ENCODE measurements at places on chromosomes 2 and 18.

DNA sequence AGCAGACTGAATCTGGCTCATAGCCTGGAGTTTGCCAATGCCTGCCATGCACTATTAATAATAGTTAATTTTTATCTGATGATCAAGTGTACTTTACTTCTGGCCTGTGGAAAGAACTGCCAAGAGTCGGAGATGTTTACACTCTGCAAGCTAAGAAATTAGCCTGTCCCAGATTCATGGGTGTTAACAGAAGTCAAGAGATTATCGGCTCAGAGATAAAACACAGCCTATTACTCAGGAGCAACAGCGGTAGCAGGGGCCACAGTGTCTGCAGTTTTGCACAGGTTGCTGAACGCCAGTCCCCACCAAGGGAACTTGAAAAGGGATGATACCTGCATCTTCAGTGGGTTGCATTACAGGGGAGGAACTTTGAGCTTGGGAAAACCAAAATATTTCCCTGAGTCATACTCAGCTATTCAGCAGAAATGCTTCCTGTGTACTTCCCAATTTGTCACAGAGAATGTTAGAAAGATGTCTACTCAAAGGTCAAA, 4.3 kb upstream of the ADI1 start:
- DNase-seq, result no peak

- DNase-seq, result no peak
Measured at GRCh38 chr2:143410082-143410897, 281.1 kb downstream of the ARHGAP15 start.

DNA sequence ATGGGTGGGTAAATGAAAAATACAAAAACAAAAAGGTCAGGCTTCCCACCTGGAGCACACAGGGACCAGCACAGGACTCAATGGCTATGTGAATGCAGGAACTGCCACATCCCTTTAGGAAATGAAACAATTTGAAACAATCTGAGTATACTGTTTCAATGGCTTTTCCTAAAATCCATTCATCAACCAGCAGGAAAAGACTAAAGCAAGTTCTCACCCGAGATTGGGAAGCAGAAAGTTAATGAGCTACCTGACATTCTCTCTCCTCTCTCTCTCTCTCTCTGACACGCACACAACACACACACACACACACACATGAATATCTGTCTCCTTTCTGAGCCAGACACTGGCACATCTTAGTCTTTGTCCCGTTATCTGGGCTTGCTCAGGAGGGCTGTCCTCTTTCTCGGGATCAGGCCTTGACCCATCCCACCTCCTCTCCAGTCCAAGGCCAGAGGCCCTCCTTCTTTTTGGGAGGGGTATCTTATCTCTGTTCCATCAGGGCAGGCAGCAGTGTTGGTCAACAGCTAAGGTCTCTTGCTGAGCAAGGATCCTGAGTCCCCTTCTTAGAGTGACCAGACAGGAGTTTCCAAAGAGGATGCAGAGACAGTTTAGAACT, 11.6 kb upstream of the LRRFIP1 start:
- DNase-seq, result no peak

GRCh38 chr2:168766600-168766999, 35.8 kb upstream of the NOSTRIN start:
- no peak for DNase-seq

DNA sequence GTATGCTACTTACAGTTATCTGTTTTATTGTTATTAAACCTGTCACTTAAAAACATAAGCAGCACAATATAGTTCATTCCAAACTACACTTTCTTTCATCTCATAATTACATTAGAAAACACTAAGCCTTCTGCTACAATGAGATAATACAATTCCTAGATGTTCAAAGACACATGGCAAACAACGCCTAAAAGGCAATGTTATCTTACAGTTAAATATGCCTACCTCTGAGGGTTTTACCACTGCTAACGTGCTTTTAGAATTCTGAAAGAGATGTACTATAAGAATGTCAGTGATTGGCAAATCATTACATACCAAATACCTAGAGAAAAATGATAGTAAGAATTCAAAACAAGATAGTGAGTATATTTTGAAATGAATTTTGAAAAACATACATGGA, 46.8 kb upstream of the SPOPL start:
- DNase-seq, result no peak

DNA sequence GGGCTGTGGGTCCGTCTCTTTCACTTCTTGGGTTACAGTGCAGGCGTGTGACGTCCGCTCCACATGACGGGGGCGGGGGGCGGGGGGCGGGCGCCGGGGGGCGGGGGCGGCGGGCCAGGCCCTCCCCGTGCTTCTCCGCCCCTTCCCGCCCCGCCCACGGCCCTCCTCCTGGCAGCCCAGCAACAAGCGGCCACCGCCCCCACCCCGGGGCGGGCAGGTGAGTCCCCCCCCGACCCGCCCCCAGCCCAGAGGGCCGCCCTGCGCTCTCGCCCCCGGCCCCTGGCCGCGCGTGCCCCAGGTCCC, 3.6 kb downstream of the ZNF516 start:
- no peak for DNase-seq

- DNase-seq, result no peak
Measured at GRCh38 chr2:219155054-219155644, 5.5 kb downstream of the NHEJ1 start.

GRCh38 chr18:50847192-50847591, 27.4 kb upstream of the MRO start:
- DNase-seq, result no peak

DNA sequence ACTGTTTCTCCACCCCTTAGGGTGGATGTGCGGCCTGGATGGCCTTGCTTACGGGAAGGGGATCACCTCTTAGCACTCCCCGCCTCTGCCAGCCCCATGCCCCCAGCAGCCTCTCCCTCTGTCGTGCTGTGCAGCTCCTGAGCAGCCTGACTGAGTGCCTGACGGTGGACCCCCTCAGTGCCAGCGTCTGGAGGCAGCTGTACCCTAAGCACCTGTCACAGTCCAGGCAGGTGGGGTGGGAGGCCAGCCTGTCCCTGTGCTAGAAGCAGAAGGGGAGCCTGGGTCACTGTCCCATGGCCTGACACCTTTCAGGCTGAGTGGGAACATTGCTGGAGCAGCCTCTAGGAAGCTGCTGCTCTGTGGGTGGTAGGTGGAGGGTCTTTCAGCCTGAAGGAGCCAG, 5.2 kb downstream of the TMEM214 start:
- no peak for DNase-seq

DNA sequence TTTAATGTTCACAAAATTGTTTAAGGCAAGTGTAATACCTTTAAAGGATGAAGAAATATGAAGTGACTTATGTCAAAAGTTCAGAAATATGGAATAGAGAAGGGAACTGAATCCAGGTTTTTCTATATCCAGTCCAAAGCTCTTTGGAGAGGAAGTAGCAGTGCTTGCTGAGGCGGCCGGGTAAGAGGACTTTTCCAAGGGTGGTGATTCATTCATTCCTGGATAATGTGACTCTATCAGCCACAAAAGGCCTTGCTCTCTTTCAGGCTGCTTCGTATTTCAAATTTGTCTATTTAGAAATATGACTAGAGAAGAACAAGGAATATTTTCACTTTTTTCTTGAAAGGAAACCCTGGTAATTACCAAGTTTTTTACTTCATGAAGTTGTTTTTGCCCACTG, 830.1 kb upstream of the ZEB2 start:
- DNase-seq, result no peak

DNA sequence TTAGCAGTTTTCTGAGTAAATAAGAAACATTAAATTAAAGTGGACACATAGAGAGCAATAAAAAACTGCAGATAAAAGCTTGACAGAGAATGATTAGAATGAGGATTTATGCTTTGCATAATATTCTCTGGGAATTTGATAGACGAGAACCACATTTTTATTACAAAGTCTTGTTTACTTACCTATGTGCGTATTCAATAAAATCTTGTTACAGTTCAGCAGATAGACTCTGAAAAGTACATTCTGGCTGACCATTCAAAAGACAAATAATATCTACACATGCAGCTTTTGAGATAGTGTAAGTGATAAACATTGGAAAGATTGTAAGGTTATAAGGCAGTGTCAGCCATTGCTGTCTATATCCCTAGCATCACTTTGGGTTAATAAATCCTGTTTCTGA, 381.6 kb downstream of the NYAP2 start:
- DNase-seq, result no peak

DNA sequence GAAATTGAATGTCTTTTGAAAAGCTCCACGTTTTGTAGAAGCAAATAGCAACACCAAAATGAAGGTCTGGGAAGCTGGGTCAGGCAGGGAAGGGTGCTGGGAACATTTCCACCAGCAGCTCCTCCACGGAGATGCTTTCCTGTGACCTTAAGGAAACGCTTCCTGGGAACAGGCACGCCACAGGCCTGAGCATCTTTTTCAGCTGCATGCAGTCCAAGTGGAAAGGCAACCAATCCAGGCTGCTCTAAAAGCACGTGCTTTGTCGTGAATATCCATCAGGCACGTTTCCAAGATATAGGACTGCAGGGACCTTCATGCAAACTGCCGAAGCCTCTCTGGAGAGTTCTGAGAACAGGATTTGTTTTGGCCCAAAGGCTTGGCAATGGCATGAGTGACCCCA, 109.3 kb downstream of the KLHL29 start:
- no peak for DNase-seq

DNA sequence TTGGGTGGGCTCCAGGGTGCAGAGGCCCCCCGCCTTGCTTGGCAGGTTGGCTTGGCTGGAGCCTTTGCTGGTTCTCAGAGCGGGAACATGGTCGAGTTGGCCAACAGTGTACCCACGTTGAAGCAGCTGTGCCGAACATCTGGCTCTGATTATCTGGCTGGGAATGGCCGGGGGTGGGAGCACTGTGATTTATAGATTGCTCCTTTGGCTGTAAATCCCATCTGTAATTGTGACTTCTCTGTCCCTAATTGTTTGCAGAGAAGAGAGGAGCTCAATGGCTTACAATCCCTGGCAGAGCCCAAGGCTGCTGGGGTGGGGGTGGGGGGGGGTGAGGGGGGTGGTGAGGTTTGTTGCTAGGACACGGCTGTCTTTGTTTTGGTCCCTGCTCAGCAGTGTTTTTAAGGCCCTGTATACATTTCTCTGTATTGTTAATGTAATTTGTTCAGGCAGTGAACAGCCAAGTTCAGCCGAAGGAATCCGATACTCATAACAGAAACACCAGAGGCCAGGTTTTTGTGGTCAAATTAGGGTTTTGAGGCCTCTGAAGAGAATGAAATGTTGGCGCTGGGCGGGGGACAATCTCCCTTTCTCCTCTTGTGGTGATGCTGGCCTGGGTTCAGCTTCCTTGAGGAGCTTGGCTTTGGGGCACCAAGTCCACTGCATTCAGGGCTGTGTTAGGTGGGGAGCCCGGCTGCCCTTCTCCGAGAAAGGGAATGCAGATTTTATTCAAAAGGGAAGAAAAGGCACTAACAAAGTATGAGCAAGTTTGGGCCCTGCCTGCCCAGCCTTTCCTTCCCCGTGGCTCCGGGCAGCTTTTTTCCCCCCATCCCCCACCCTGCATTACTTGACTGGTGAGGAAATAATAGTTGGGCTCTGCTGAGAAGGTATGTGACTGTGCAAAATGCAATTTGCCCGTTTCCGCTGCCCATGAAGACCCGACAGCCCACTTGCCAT, 82.5 kb downstream of the TCF7L1 start:
- no peak for DNase-seq

DNA sequence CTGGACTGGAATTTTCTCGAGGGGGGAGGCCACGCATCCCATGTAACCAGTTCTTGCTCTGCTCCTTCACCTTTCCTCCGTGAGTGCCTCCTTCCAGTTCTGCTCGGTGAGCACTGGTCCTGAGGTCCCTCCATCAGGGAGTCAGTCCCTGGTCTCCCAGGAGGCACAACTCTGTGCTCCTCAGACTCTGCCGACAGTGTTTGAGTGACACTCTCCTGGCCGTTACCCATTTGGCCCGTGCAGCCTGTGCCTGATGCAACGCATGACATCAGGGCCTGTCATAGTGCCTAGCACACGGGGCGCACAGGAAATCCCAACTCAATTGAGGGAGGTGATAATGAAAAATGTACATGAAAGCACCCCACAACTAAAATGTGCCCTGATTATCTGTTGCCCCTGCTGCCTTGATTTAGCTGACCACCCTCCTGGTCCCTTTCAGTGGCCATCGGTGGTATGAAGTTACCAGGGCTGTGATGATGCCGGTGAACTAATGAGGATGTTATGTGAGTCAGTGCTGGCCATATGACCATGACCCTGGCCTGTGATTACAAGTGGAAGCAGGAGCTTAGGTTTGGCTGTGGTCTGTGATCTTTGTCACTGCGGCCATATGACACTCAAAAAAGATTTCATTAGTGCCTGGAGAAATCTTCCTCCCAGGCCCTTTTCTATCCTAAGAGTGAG, 144.6 kb downstream of the TDRD15 start:
- no peak for DNase-seq

GRCh38 chr2:236088368-236089057, 79.7 kb downstream of the GBX2 start:
- DNase-seq, result no peak

GRCh38 chr2:180679693-180680092, 300.7 kb upstream of the UBE2E3 start:
- no peak for DNase-seq

GRCh38 chr2:223161873-223162458, 110.0 kb downstream of the KCNE4 start:
- no peak for DNase-seq

DNA sequence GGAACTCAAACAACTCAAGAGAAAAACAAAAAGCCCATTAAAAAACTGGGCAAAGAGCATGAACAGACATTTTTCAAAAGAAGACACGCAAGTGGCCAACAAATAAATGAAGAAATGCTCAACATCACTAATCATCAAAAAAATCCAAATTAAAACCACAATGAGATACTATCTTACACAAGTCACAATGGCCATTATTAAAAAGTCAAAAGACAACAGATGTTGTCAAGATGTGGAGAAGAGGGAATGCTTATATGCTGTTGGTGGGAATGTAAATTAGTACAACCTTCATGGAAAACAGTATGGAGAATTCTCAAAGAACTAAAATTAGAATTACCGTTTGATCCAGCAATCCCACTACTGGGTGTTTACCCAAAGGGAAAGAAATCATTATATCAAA, 15.1 kb downstream of the LMAN1 start:
- no peak for DNase-seq

- DNase-seq, result no peak
Measured at GRCh38 chr2:157922815-157923214, 46.7 kb upstream of the ACVR1 start.

GRCh38 chr18:57727952-57728807, 74.9 kb downstream of the ATP8B1 start:
- no peak for DNase-seq

GRCh38 chr18:3266062-3266608, 4.2 kb downstream of the MYL12B start:
- no peak for DNase-seq

DNA sequence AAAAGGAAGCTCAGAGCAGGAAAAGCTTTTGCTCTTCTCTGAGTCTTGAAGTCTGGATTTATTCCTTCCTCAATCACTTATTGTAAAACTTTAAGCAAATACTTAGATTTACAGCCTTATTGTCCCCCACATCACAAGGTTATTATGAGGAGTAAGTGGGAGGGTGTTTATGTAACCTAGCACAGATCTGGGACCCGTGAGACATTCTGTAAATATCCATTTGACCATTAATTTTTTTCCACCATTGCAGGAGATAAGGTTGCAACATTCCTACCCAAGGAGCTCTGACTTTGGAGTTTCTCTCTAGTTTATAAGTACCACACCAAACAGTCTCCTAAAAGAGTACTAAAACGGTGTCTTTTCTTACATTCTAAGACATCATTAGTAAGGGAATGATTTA, 52.1 kb upstream of the CTIF start:
- no peak for DNase-seq
